NCI-H187 treated with DMSO at 0.1 percent for 48 hours (cell line): ENCODE measurements at places on chromosomes 4 and X.

GRCh38 chr4:42638993-42639392 lies 17.9 kb downstream of the ATP8A1 start:
- DNase-seq = no peak

GRCh38 chr4:38132107-38132673 lies 172.0 kb downstream of the PTTG2 start:
- DNase-seq = no peak

GRCh38 chrX:136529795-136530194 lies 2.2 kb upstream of the VGLL1 start:
- DNase-seq = no peak

GRCh38 chrX:39981946-39982345 lies 115.8 kb downstream of the BCOR start:
- no peak for DNase-seq

DNA sequence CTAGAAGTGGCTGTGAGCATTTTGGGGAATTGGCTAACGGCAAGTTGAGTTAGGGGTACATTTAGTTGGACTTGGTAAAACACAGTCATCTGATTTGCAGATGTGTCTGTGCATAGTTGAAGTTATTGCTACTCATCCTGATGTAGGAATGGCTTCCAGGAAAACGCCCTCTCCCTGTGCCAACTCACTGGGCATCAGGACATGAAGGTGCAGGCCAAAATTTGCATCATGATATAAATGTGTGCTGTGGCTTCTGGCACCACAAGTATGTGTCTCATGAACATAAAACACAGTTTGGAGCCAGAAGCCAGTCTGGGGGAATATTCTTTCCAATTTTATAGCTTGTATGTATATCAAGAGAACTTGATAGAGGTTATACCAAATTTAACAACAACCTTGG lies 54.2 kb upstream of the CBR4 start:
- DNase-seq = no peak

GRCh38 chrX:136778020-136778419 lies 2.7 kb downstream of the ARHGEF6 start:
- DNase-seq = no peak

GRCh38 chrX:94492541-94492940 lies 818.5 kb downstream of the FAM133A start:
- no peak for DNase-seq

- DNase-seq = no peak
Measured at GRCh38 chrX:41442824-41443550, 4.2 kb upstream of the NYX start.

DNA sequence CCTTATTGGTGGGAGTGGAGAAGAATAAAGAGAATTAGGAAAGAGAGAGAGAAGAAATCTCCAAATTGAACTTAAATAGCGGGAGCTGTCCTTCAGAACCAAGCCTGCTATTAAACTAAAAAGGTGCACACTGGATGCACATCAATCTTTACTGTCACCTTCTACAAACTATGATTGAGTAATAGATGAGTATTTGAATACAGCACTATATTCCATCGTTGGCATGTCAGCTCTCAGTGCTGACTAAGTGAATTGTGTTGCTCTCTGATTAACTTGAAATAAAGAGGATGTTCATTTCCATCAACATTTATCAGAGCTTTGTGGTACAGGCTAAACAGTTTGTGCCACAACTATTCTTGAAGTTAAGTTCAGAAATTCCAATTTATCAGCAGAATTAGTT lies 143.7 kb upstream of the PABPC4L start:
- no peak for DNase-seq

- DNase-seq = no peak
Measured at GRCh38 chrX:39476604-39477021, 621.1 kb downstream of the BCOR start.

DNA sequence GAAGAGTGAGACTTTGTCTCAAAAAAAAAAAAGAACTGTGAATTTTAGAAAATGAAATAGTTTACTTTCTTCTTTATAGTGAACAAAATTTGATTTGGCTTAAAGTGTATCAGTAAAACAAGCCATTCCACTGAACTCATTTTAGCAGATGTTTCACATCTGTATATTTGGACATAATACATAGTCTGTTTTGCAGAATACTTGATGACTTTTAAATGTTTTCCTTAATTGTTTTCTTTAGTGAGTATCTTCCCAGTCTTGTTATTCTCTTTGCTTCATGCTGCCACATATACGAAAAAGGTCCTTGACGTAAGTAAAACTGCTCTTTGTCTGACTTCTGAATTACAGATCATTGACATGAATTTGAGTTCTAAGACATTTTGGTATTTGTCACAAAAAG lies 8.3 kb downstream of the TMEM33 start:
- no peak for DNase-seq

GRCh38 chr4:89334311-89334710 lies 26.7 kb upstream of the GPRIN3 start:
- DNase-seq = no peak

GRCh38 chr4:17535906-17536305 lies 20.9 kb downstream of the CLRN2 start:
- no peak for DNase-seq

GRCh38 chr4:48450740-48451139 lies 32.4 kb upstream of the SLC10A4 start:
- no peak for DNase-seq

DNA sequence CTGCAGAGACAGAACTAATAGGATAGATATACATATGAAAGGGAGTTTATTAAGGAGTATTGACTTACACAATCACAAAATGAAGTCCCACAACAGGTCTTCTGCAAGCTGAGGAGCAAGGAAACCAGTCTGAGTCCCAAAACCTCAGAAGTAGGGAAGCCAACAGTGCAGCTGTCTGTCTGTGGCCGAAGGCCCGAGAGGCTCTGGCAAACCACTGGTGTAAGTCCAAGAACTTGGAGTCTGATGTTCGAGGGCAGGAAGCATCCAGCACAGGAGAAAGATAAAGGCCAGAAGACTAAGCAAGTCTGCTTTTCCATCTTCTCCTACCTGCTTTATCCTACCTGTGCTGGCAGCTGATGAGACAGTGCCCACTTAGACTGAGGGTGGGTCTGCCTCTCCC lies 89.6 kb downstream of the MXRA5 start:
- DNase-seq = no peak

- DNase-seq = no peak
Measured at GRCh38 chr4:88908003-88908402, 149.0 kb downstream of the FAM13A start.

DNA sequence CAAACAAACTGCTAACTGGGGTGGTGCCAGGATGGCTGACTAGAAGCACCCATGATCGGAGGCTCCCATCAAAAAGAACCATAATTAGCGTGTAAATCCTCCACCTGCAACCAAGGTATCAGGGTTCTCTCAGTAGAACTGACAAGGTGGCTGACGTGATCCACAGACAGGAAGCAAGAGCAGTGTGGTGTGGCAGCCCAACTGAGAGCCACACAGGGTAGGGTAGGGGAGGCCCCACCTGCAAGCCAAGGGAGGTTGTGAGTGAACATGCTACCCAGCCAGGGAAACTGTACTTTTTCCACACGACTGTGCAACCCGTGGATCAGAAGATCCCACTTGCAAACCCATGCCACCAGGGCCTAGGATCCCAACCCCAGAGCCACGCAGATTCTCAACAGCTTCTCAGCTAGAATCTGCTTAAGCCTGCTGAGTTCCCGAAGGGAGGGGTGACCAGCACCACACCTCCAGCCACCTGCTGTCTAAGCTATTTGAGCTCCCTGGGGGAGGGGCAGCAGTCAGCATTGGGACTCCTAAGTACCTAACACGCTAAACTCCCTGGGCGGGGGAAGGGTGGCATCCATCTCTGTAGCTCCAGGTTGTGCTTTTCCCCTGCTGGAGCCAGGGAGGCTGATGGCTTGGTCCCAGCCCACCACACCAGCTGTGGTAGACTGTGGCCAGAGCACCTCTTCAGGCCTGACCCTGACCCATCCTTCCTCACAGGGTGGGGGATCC lies 425.1 kb downstream of the GPM6A start:
- DNase-seq = no peak

GRCh38 chrX:69543572-69543971 lies 39.4 kb downstream of the NALF2 start:
- no peak for DNase-seq

DNA sequence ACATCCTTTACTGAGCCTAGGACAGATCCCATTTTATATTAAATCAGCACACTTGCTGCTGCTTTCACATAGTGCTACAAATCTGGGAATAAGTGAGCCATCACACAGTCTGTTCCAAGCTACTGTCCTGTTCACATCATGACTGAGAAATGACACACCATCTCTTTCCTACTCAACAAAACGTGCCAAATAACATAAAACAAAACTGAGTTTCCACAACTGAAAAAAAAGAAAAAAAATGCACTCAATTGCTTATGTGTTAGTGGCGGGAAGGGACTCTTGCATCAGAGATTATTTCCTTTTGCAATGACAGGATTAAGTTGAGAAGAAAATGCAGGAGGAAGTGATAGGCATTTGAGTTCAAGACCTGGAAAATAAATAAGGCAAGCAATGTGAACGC lies 109.0 kb downstream of the SHROOM4 start:
- no peak for DNase-seq

- DNase-seq = no peak
Measured at GRCh38 chr4:175453456-175453855, 358.6 kb downstream of the GPM6A start.

DNA sequence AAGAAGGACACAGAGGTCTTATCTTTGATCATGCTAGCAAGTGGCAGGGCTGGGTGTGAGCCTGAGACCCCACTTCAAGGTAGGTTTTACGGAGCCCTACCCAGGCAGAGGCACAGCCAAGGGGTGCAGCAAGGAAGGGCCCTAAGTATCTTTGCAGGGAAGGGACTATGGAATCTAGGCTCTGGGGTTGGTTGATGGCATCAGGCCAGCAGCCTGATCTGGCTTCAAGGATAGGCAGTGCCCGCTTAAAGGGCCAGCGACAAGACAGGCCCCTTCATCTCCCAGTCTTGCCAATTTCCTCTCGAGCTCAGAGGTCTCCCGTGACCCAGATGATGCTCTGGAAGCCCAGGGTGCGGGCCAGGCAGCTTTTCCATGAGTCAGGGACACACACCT lies 5.8 kb downstream of the ABLIM2 start:
- no peak for DNase-seq

- DNase-seq = no peak
Measured at GRCh38 chr4:75745721-75746199, 21.4 kb downstream of the USO1 start.

- DNase-seq = no peak
Measured at GRCh38 chrX:150253959-150254620, 109.0 kb upstream of the MAMLD1 start.

- no peak for DNase-seq
Measured at GRCh38 chr4:176367771-176368465, 48.2 kb downstream of the SPCS3 start.

GRCh38 chr4:8919651-8920288 lies 48.1 kb upstream of the HMX1 start:
- DNase-seq = no peak

- no peak for DNase-seq
Measured at GRCh38 chr4:156560701-156561100, 410.9 kb downstream of the PDGFC start.

DNA sequence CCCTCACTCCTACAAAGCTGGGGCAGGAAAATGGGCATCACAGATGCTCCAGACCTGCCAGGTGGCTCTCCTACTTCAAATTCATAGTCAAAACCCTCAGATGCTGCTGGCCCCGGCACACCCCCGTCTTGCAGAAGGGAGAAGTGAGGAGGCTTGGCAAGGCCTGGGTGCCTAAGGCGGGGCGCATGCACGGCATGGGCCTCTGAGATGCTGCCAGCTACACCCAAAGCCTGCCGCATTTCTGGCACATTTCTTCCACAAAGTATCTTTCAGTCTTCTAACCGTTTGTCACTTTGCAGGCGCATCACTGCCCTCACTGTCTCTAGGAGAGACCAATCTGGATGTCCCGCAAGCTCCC lies 19.6 kb downstream of the WDR1 start:
- DNase-seq = no peak

DNA sequence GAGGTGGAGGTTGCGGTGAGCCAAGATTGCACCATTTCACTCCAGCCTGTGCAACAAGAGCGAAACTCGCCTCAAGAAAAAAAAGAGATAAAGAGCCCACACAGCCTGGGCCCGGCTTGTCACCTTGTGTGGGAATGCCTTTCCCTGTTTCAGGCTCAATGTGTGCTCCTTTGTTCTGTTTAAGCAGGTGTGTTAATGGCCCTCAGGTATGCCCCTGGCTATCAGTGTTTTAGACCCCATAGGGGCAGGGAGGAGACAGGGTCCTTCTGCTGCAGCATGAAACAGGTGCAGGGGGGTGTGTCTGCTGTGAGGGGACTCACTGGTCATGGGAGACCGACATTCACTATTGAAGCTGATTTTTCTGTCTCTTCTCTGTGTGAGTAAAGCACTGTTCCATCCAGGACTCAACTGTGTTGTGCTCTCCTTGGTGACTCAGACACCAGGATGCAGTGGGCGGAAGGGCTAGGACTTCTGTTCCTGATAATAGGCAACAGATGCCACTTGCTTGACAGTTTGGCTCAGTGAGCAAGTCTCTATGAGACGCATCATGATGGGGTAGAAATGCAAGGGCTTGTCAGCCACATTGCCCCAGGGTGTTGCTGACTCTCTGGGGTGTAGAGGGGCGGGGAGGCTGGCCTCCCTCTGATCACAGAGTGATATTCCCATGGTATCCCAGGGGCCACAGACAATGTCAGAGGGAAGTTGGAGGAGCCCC lies 15.6 kb upstream of the LAP3 start:
- DNase-seq = no peak

GRCh38 chr4:182823576-182823975 lies 93.6 kb downstream of the DCTD start:
- DNase-seq = no peak

DNA sequence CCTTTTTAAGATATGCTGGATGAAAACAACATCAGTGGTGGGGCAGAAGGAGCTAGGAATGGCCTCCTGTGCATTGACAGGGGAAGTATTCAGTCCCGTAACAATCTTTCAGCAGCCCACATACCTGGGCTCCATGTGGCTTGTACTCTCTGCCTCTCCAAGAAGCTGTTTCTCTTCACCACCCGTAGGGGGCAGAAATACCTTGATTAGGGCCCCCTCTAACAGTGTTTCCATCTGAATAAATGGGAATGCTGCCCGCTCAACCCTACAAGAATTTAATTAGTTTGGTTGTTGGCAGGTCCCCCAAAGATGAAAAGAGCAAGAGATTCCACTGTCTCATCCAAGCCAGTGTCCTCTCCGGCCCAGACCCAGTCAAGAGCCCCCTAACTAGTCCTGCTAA lies 155.2 kb downstream of the SMIM20 start:
- no peak for DNase-seq

GRCh38 chrX:12480956-12481355 lies 310.3 kb upstream of the PRPS2 start:
- DNase-seq = no peak

GRCh38 chrX:106730401-106730800 lies 3.9 kb downstream of the RNF128 start:
- DNase-seq = no peak

GRCh38 chr4:98151145-98151924 lies 8.1 kb upstream of the STPG2 start:
- no peak for DNase-seq

DNA sequence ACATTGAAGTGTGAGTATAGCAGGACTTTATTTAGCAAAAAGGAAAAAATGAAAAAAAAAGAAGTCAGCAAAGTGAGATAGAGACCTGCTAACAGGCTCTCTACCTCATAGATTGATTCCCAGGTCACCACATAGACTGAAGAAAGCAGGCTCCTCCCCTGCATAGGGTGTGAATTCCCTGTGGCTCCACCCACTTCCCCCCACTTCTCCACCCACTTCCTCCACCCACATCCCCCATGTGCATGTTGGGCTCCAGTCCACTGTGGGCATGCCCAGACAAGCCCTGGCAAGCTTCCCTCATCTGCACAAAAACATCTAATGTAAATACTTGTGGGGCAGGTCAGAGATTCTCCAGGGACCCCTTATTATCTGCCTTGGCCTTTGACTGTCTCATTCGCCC lies 97.8 kb downstream of the TMEM47 start:
- DNase-seq = no peak

- DNase-seq = no peak
Measured at GRCh38 chrX:142978130-142978684, 47.5 kb upstream of the SPANXN4 start.
